ENCODE measurements at places on chromosomes 7 and 10.

GRCh38 chr10:29795850-29796249, 161.1 kb upstream of the SVIL start:
- DNase-seq = no peak

- DNase-seq = no peak
Measured at GRCh38 chr7:71601851-71602250, 469.9 kb downstream of the GALNT17 start.

DNA sequence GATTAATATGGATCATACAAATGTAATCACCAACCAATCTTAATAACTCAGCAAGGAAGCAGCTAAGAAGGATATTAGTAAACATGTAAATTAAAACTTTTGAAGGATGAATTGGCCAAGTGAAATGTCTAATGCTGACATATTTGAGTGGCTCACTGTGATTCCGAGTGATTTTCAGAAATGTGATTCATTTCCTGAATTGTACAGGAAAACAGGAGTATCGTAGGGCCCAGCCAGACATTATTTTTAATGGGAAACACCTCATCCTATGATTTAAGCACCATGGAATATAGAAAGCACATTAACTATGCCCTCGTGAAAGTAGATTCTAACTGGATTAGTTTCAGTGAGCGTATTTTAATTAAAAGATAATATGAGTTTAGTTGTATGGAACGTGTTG, 82.3 kb downstream of the LHFPL3 start:
- DNase-seq = no peak

DNA sequence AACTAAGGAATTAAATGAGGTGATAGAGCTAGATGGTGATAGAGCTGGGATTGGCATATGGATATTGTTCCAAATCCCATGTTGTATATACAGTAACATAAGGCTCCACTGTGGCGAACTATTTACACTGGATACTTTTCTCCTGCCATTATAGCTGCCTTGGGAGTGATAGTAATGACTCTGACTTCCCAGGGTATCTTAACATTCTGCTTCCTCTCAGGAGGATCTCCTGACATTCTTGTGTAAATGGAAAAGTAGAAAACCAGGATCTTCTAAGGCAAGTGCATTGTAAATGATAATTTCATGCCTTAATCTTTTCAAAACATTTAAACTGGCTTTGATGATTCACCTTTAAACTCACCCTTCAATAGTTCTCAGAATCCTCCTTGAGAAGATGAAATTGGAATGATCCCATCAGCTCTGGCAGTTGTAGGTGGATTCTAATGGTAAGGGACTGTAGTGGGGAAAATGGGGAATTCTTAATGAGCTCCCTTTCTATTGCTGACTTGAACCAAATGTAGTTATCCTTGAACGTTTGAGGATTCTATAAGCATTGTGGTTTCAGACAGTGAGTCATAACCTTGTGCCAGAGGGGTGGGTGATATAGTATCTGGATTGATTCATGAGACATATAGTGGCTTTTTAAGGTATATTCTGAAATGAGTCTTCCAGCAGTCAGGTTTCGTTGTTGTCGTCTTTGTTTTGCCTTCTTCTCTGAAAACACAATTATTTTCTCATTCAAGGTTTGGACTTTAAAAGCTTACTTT, 450.0 kb downstream of the SUGCT start:
- no peak for DNase-seq

GRCh38 chr10:121813857-121814256, 114.0 kb downstream of the ATE1 start:
- no peak for DNase-seq

DNA sequence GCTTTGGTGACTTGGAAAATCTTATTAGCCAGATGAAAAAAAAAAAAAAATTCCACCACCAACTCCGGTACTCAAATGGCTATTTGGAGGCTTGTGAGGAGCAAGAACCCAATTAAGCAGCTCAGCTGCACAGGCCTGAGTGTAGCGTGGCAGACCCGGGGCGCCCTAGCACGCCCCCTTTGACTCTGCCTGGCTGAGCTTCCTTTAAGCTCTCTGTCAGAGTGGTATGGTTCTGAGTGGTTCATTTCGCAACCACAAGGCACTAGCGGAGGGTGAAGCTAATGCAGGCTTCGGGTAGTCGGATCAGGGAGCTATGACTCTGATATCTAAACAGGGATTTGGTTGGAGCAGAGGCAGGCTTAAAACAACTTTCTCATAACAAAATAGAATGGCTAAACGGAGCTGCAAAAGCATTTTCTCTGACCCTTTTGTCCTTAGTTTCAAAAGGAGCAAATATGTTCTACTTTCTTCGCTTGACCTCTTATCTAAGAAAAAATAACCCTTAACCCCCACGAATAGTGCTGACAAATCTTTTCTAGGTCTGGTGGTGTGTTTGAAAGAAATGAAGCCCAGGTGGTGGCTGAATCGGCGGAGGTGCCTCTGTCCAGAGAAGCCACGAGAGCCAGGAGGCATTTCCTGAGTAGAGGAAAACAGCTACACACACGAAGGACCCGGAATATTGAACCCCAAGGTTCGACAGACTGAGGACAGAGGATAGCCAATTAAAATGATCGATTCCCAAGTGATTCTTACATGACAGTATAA, 285.4 kb upstream of the GLI3 start:
- DNase-seq = no peak

GRCh38 chr7:121873289-121874194, 581 bp downstream of the PTPRZ1 start:
- DNase-seq = no peak

DNA sequence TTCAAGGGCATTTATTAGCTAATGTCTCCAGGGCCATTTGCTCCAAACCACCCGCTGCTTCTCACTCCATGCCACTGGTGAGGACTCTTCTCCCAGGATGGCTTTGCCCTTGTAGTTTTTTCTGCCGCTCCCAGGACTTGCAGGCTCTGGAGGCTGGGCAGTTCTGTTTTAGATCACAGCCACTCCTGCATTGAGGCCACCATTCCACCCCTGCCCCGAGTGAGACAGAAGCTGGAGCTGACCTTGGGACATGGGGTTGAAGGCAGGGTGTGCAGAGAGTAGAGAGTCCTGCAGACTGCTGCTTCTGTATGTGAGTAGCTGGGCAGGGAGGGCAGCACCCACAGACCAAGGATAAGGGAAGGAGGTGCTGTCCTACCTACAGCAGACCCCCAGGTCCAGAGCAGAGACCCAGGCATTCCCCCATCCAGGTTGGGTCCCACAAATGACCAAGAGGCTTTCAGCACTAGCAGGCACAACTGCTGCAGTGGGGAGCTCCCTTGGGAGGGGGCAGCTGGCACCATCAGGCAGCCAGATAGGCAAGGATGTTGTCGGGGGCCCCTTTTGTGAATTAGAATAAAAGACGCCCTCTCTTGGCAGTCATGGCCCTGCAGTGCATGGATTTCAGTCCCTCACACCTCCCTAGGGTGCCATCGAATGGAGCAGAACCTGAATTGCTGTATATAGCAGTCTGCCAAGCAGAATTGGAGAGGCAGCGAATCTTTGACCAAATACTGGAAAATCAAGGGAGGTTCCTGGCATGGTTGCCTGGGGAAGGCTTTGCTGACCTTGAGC, 22.7 kb upstream of the ADCYAP1R1 start:
- no peak for DNase-seq

DNA sequence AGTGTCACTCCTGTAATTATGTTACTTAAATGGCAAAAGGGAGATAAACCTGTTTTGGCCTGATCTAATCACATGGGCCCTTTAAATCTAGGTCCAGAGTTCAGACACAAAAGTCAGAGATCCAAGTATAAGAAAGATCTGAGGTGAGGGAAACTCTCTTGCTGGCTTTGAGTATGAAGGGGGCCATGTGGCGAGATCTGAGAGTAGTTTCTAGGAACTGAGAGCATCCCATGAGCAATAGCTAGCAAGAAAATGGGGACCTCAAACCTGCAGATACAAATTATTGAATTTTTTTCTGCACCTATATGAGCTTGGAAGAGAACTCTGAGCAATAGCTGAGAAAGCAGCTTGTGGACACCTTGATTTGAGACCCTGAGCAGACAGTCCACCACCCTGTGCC, 27.6 kb downstream of the ANKRD7 start:
- DNase-seq = no peak

DNA sequence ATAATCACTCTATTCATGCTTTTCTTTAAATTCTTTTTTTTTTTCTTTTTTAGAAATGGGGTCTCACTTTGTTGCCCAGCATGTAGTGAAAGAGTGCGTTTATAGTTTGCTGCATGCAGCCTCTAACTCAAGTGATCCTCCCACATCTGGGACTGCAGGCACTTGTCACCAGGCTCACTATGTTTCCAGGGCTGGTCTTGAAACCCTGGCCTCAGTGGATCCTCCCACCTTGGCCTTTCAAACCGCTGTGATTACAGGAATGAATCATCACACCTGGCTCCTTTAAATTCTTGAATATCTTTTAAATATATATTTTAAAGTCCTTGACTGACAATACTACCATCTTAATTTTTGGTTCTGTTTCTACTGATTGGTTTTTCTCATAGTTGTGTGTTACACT, 591.6 kb upstream of the KCND2 start:
- no peak for DNase-seq

- no peak for DNase-seq
Measured at GRCh38 chr10:70132098-70133029, at the start of gene AIFM2. TSS of gene AIFM2 (minus strand) at chr10:70132825. CDS start at chr10:70124084, 8,741 bp downstream.

DNA sequence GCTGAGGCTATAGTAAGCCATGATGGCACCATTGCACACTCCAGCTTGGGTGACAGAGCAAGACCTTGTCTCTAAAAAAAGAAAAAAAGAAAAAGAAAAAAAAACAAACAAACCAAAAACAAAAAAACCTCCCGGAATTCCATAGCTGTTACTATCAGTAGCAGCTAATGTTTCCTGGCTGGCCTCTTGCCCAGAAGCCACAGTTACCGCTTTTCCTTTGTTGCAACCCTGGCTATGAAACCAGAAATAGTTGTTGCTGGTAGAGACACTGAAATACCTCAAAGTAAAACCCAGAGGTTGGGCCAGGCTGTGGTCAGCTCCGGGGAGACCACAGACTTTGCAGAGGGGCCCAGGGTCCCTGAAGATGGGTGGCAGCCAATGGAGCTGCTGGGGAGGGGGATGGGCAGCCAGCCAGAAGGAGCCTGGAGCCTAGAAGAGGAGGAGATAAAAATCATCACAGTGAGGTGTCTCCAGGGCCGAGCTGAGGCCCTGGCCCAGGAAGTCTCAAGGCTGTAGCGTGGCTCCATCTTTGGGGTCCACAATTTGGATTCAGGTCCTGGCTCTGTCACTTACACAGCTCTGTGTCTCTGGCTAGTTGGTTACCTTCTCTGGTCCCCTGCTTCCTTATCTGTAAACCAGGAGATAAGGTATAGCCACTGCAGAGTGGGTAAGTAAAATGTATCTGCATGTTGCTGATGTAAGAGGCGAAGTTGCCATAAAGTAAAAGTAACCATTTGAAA, 3.4 kb upstream of the CHST12 start:
- DNase-seq = peak; percentile 72

DNA sequence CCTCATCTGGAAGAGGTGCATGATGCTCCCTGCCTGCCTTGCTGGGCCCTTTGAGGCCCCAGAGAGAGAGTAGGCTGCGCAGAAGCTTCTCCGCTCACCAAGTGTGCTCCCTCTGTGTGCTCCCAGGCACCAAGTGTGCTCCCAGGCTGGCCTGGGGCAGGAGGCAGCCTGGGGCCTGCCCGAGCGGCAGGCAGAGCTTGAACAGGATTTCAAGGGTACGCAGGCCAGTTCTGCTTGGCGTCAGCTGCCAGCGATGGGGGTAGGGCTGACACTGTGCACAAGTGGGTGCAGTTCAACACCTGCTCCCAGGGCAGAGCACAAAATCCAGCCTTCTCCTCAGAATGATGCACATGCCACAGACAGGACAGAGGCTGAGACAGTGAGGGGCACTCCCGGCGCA, 119.7 kb downstream of the FAM53B start:
- DNase-seq = no peak

GRCh38 chr7:28061824-28062196, 118.8 kb downstream of the JAZF1 start:
- no peak for DNase-seq

- DNase-seq = no peak
Measured at GRCh38 chr7:26700386-26700785, 164.0 kb downstream of the SKAP2 start.

DNA sequence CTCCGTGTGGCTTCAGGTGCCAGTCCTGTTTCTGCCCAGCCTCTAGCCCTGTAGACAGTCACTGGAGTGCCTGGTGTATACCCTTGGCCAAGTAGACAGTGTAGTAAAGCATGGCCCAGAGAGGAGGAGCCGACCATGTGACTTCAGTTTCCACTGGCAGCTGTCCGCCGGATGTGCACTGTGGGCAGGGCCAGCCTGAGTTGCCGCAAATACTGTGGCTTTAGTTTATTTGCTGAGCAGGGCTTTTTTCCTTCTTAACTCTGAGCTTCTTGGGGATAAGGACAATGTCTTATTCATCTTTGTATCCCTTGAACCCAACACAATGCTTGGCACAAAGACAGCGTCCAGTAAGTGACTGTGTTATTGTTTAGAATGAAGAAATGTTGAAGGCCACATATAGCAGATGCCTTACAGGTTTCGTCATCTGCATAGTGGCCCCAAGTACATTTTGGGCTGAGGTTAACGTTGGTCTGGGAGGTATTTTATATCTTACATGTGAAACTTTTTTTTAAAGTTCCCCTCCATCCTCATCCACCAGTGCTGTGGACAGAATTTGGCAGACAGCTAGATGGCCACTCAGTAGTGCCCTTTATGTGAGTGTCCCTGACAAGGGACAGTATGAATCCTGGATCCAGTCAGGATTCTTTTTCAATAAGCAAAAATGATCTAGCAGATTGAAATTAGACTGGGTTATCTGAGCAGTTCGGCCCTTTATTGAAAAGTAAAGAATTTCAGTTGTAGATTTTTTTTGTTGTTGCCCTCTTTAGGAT, 40.6 kb downstream of the CYP17A1 start:
- DNase-seq = no peak

DNA sequence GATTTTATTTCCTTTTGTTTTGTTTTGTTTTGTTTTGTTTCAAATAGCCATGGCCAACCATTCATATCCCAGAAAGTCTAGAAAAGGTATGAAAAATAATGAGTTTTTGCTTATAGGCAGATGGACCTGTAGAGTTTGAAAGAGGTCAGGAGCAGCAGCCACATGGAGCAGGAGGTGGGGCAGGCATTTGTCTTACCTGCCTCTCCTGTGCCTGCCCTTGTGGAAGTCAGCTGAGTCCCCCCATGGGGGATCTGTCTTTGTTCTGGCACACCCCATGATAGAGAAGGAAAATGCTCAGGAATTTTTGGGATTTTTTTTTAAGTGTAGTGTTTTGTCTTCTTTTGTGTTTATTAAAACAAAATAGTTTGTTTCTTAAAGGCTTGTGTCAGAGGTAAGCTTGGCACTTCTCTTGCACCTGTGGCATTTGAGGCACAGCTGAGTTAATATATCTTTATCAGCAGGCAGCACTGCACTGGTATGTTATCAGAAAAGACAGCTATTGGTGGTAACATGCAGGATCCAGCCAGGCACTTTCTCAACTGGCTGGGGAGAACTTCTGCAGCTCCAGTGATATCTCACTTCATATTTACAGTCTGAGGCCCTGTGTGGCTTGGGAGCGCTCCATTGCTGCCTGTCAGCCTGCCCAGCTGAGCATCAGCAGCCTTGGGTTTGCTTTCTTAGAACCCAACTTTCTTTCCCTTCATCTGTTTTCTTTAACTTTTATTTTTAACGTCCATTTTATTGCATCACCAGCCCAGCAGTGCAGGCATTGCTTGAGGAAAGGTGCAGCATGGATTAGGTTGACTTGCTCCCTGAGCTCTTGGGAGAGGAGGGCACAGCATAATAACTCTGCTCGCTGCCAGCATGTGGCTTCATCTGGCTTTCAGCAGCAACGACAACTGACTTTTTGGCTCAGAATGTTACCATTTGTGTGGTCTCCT, 44.4 kb downstream of the LRRC4 start:
- no peak for DNase-seq
